Activated CD8-positive, alpha-beta memory T cell treated with anti-CD3 and anti-CD28 coated beads for 36 hours (primary cell): ENCODE measurements at places on chromosomes 16 and 17. TPM values are rescaled to one million over a fixed set of nuclear protein-coding genes. Genes with fewer than 3 reads are reported as not detected.

The SEZ6 gene
- total RNA-seq: not detected

The GFAP gene
- total RNA-seq: not detected

The EVI2A gene
- 38.5 TPM for total RNA-seq

The MSRB1 gene
- 24.7 TPM for total RNA-seq

The PSMC5 gene
- 192 TPM for total RNA-seq

The CD79B gene
- total RNA-seq: 23.9 TPM
